ENCODE measurements at places on chromosomes 3 and 15. TPM values are rescaled to one million over a fixed set of nuclear protein-coding genes. Genes with fewer than 3 reads are reported as not detected.

The PARP15 gene
- total RNA-seq, result not detected

- no peak for DNase-seq
These were observed 19.7 kb downstream of the CHMP2B start for GRCh38 chr3:87246662-87247429.

DNA sequence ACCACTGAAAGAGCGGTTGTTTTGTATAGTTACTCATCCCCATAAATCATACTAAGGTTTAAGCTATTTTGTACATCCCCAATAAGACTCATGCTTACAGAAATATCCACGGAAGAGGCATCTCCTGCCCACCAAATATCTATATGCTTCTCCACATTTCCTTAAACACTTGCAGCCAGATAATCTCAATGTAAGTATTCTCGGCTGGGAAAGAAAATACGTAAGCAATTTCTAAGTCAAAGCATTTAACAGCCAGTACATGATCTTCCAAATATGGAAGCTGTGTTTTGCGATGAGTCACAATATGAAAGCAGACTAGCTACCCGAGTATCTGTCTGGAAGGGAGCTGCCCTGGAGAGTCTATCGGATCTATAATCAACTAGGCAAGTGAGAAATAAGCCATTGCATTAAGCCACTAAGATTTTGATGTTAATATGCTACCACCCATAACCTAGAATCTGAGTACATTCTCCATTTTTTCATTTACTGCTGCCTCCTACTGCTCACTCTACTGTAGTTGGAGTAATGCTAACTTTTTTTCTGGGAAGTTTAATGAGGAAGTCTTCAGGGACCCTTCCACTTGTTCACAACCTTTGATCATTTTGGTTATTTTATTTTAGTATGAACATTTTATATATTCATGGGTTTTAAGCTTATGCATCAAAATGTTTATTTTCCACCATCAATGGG, 26.9 kb upstream of the ZMAT3 start:
- no peak for DNase-seq

DNA sequence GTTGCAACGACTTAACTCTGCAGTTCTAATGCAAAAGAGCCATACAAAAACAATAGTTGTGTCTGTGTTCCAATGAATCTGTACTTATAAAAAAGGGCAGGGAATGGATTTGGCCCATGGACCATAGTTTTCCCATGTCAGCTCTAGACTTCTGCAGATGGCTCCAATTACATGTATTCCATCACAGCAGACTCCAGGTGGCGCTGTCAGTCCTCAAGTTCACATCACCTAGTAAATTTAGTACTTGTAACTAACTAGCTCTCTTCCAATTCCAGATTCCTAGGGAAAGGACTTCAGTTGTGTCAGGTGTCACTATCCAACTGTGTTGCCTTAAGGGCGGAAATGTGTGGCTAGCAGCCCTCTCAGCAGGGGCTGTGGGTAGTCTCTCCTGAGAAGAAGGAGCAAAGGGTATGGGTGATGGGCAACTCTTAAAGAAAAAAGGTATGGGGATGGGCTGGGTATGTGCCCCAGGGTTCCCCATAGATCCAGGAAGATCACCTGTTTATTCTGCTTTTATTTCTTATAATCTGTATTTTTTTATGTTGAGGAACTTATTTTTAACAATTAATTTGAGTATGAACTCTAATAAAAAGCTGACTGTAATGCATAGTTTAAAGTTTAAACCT, 36.2 kb downstream of the BBS4 start:
- DNase-seq, result peak; percentile 25

The PEAK1 gene
- 6.4 TPM for total RNA-seq

The KBTBD8 gene
- total RNA-seq, result not detected

DNA sequence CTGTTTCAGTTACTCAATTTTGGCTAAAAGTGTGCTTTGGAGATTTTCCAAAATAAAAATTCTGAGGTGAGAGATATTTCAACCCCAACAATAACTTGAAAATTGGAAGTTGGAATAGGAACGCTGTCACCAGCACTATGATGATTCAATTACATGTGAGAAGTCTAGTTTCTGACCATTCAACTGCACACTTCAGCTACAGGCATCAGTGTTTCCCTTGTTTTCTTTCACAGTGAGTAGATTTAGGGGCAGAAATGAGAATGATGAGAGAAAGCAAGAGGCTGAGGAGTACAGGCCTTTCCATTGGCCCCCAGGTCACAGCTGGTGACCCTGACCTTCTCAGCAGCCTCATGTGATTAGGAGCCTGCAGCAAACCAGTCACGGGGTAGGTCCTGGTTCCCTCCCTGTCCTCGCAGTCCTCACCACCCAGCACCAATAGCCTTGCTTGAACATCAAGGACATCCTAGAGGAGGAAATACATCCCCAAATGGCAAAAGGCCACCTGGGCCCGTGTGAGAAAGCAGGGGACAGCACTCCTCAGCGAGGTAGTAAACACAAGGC, 10.0 kb upstream of the FILIP1L start:
- no peak for DNase-seq

The CPLX3 gene
- total RNA-seq, result not detected

The RYR3 gene
- total RNA-seq, result 0.12 TPM

The CGNL1 gene
- total RNA-seq, result 0.49 TPM

The RBPMS2 gene
- total RNA-seq, result not detected

DNA sequence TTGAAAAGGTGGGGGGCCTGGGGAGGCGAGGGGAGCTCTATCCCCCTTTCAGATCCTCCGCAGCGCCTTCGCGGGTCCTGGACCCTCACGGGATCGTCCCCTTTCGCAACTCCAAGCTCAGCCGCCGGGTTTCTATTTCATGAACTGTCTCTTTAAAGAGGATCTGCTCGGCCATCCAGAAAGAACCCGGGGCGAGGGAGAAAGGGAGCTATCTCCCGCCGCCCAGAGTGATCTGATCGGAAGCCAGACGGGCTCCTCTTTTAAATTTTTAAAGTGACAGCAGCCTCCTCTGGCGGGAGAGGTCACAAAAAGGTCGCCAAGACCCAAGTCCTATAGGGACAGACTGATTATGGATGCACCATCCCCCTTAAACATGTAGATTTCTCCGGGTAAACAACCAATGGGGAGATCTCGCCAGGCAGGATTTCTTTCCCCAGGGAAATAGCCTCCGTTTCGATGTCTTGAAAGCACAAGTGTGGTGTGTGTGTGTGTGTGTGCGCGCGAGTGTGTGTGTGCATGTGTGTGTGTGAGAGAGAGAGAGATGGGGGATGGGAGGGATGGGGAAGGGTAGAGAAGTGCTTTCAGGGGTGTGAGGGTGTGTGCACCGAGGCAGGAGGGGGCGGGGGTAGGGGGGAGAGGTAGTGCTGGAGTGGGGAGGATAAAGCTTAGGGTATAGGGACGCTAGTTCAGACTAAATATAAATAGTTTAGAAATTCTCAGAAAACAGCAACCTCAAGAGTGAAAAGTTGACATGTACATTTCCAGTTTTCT, 516.1 kb downstream of the MECOM start:
- DNase-seq, result peak; percentile 78

DNA sequence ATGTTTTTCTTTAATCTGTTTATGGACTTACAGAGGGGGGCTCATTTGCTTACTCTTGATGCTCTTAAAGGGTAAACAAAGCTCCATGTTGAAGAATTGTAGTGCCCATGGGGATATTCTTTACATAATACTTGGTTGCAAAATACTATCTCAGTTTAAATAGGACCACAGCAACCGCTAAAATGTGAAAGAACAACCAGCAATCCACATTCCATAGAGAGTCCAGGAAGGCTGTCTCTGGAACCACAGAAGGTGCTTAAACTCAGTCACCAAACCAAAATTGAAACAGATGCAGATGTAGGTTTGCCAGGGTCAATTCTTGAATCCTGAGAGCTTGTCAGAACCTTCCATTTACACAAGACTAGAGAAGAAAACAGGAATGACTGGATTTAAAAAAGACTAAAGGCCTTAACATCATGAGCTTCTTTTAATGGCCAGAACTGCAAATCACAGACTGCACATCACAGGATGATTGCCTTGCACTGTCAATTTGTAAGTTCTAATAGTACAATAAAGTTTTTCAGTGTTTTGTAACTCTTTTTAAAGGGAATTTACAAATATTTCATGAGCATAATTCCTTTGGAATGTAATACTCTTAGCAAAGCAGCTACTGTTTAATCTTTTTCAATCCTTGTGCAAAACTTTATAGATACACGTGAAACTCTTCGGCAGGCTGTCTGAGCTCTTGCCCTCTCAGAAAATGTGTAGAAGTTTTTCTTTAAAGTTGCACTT, 661.6 kb downstream of the SI start:
- no peak for DNase-seq

DNA sequence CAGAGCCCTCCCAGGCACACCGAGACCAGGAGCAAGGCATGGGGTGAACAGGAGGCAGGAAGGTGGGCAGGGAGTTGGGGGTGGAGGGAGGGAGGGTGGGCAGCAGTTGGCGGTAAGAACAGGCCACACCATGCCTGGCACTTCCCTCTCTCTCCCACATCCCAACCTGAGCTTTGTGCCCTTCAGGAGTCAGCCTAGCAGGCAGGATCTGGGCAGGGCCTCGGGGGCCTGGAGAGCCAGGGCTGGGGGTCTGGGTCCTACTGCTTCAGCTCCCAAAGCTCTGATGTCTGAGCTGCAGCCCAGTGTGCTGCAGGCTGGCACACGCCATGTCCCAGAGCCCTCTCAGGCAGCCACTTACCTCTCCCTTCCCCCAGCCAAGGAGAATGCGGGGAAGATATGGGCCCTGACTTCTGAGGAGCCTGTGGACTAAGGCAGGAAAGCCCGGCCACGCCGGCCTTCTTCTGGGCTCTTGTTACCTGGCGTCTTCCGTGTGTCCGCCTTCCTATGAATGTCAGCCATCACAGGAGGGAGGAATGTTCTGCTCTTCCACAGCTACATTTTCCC, 2.9 kb upstream of the MYL3 start:
- DNase-seq, result no peak

All from Caki2 (cell line).